Activated naive CD4-positive, alpha-beta T cell treated with anti-CD3 and anti-CD28 coated beads, Interleukin-2, amount 50 U/mL, for 16 hours (primary cell): ENCODE measurements at places on chromosomes 5 and 9.

GRCh38 chr9:8078641-8079140 lies 279.1 kb upstream of the DMAC1 start:
- DNase-seq: no peak

DNA sequence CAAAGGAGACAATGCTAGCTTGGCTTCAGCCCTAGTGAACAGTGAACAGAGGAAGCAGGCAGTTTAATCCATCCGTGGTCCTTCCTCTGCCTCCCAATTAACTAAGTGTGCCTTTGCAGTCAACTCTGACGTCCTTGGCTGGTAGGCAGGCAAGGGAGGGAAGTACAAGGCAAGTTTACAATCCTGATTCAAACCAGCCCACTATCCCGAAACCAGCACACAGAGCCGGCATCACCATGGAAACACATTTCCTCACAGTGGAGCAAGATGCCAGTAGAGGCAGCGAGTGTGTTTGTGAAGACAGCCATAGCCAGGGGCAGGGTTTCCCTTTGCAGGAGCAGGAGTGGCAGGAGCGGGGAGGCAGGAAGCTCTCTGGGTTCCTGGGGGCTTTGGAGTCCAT lies 73.9 kb downstream of the GOLPH3 start:
- no peak for DNase-seq

DNA sequence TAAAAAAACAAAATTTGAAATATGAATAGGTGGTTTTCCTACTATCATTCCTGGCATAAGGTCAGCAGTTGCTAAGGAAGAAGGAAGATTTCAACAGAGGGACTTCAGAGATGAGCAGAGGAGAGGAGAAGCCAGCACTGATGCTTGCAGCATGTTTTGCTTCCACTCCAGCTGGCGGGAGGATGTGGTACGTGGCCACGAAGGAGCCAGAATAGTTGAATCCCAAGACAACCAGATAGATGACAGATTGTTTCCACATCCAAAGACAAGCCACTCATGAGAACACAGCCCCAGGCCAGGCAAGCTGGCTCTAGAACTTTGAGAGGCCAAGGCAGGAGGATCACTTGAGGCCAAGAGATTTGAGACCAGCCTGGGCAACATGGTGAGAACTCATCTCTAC lies 15.1 kb downstream of the TIMD4 start:
- DNase-seq: no peak

- DNase-seq: no peak
These were observed 249.0 kb upstream of the ZNF608 start for GRCh38 chr5:124995421-124995820.

- no peak for DNase-seq
These were observed 215.8 kb downstream of the FRMD3 start for GRCh38 chr9:83322438-83322837.
